ENCODE measurements at places on chromosomes 1 and 21. TPM values are rescaled to one million over a fixed set of nuclear protein-coding genes. Genes with fewer than 3 reads are reported as not detected.

GRIK3 gene
- not detected for total RNA-seq

PDZK1IP1 gene
- 9.4 TPM for total RNA-seq

S100A3 gene
- total RNA-seq = 104 TPM

MATN1 gene
- total RNA-seq = not detected

FAM151A gene
- 0.14 TPM for total RNA-seq

GPR153 gene
- total RNA-seq = 2.3 TPM

BLZF1 gene
- 15.2 TPM for total RNA-seq

RNU1-2 gene
- total RNA-seq = not detected

DMRTA2 gene
- total RNA-seq = 0.06 TPM

SASS6 gene
- 2.6 TPM for total RNA-seq

AK5 gene
- total RNA-seq = 8.2 TPM
